ENCODE measurements at places on chromosomes 12 and 14.
A peak's percentile ranks its signal among the peaks of the same experiment; 100 is the strongest.

DNA sequence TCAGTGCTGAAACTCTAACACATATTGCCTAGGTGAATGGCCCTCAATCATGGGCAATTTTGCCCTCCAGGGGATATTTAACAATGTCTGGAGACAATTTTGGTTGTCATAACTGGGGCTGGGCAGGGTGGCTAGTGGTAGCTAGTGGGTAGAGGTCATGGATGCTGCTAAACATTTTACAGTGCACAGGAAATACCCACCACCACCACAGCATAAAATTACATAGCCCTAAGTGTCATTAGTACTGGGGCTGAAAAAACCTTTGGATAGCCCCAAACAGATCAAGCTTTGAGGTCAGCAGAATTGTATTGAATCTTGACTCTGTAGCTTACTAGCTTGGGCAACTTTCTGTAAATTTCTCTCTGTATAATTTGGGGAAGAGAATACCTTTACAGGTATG, 758.0 kb downstream of the BCL11B start:
- no peak for DNase-seq

DNA sequence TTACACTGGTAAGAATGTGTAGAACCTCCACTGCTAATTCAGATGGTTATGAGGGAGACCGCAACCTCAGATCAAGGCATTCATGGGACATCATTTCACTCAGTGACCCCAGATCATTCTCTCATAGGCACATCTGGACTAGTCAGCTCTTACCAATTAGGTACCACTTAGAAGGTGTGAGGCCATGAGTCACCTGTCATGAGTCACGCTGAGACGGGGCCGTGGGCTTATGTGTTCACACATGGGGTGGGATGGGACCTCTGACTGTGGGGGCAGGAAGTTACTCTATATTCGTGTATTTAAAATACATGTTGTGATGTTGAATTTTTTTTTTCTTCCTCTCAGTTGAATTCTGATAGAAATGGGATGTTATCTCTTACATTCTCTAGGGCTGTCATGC, 55.9 kb downstream of the CCDC92 start:
- DNase-seq = peak; percentile 53

- no peak for DNase-seq
Observed at GRCh38 chr12:88306471-88307069, 164.5 kb downstream of the TMTC3 start.

- DNase-seq = no peak
Observed at GRCh38 chr12:43282106-43282505, 269.9 kb downstream of the ADAMTS20 start.

All from activated CD4-positive, alpha-beta T cell treated with anti-CD3 and anti-CD28 coated beads, Interleukin-2, amount 50 U/mL, for 4 hours (primary cell).